ENCODE measurements at places on chromosomes 4 and X.

DNA sequence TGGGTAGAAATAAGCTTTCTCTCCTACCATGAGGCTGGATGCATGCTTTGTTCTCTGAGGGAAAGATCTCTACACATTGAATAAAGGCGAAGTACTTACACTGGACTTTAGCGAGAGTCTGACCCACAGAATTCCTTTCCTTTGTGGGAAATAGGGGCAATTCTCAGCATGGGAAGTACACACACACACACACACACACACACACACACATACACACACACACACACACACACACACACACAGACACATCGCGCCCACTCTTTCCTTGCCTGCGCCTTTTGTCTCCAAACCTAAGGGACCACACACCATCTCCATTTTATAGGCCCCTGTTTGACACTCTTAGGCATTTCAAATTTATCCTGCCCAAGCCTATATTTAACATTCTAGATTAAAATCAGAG, 83.8 kb downstream of the LUZP4 start:
- peak; percentile 19 for DNase-seq

DNA sequence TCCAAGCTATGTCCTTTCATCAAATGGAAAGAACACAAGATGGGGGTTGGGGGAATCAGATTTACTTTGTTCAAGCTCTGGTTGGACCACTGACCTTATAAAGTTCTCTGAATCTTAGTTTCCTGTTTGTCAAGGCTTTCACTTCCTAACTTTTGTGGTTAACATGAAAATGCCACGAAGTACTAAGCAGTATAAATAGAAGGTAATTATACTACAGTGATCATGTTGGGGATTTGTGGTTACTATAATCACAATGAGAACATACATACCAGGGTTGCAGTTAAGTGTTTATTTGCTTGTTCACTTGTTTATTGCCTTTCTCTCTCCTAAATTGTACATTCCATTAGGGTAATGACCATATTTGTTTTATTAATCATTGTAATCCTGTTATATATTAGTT, 53.2 kb downstream of the SPRY1 start:
- no peak for DNase-seq

GRCh38 chr4:111797455-111798163, 347.6 kb upstream of the FAM241A start:
- DNase-seq: no peak

DNA sequence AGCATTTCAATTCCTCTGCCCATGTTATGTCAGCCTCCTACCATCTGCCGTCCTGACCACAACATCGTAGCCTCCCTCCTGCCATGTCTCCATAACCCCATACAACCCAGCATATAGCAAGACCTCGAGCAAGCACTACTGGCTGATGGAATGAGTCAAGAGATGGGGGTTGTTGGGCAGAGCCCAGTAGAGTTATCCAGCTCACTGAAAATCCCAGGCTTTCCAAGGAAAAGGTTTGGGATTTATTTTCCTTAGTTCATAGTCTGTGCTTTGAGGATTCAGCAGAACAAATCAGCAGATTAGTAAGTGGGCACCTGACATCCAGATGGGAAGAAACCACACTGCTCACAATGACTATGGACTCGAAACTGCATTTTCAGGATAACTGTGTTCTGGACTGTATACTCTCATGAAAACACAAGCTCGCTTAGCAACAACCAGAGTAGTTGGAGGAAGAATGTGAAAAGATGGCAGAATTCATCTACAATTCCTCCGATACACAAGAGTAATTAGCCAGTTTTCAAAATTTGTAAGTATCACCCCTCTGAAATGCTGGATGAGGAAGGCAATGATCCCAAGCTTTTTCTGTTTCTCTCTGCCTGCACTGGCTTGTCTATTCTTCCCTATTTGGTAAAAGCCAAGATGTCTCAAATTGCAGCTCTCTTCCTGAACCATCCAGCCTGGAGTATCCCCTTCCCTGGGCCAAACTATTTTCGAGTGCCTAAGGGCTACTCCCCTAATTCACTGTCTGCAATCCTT, 186.2 kb upstream of the TBL1X start:
- no peak for DNase-seq

DNA sequence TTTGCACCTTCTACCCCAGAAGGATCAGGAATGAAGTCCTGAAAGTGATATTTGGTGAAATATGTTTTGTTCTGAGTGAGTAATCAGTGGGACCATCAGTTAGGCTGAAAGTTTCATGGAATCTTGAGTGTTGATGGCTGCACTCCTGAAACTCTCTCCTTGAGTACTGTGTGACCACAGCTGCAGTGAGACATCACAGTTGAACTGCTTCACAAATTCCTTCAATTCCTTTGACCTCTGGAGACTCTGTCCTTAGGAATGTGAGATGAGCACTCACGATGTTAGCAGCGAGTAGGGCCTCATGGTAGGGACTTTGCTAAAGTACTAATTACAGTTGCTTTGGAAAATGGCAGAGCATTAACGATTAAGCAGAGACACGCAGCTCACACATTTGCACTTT, 142.9 kb upstream of the SLC4A4 start:
- DNase-seq: peak; percentile 23

DNA sequence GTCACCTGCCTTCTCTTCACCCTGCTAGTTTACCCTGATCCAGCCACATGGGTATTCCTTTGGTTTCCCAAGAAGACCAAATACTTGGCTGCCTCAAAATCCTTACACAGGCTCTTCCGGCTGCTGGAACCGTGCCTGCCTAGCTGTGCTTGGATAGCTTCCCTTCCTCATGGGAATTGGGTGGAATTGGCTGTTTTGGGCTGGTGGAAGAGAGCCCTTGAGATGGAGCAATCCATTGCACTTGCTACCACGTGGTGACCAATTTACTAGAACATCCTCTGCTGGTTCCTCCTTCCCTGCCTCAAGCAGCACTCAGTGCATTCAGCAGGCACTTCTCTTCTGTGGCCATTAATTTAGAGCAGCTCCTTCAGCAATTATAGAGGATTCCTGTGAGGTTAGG, 119.3 kb upstream of the AP1S2 start:
- DNase-seq: no peak

DNA sequence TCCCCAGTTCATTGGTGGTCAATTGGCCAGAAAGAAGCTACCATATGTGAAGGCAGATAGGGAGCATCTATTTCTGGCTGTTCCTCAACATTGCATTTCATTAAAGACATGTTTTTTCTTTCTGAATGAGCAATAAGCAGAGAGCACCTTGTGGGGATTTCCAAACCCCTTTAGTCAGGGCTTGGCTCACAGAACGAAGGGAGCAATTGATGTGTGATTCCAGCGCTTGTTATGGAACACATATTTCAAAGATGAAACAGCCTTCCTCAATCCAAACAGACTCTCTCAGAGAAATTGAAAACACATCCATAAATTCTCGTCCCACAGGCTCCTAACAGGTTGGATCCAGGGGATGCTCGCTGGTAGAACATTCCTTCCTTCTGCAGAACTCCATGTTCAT, 84.1 kb downstream of the CLCN4 start:
- DNase-seq: no peak

GRCh38 chr4:75490155-75490554, 24.0 kb downstream of the RCHY1 start:
- DNase-seq: no peak

DNA sequence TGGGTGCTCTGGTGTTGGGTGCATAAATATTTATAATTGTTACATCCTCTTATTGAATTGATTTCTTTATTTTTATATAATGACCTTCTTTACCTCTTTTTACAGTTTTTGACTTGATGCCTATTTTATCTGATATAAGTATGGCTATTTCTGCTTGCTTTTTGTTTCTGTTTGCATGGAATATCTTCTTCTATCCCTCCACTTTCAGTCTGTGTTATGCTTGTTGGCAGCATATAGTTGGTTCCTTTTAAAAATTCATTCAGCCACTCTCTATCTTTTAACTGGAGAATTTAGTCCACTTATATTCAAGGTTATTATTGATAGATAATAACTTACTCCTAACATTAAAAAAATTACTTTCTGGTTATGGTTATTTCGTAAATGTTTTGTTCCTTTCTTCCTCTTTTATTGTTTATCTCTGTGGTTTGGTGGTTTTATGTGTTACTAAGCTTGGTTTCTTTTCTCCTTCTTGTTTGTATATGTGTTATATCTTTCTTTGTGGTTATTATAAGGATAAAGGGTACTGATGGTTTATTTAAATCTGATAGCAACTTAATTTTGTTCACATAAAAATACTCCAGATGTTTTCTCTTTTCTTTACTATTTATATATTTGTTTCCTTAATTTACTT, 69.5 kb downstream of the IL15 start:
- no peak for DNase-seq

- DNase-seq: no peak
Observed at GRCh38 chrX:150167482-150168324, 195.4 kb upstream of the MAMLD1 start.

- DNase-seq: no peak
Observed at GRCh38 chr4:62096881-62097280, 896.8 kb downstream of the ADGRL3 start.

DNA sequence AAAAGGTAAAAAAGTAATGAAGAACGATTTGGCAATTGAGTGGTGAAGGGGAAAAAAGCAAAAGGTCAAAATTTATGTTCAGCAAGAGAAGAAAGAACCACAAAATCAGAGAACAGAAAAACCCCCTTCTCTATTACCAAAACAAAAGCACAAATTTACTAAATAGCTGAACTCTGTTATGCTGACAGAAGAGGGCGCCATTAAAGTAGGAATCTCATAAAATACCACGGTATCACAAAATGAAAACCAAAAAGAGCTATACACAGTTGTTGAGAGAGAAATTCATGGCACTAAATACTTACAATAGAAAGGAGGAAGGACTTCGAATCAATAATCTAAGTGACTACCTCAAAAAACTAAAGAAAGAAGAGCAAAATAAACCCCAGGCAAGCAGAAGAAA, 69.6 kb upstream of the CXorf66 start:
- DNase-seq: no peak

GRCh38 chrX:44305921-44306320, 37.6 kb downstream of the EFHC2 start:
- no peak for DNase-seq

GRCh38 chr4:95027905-95028618, 270.3 kb downstream of the BMPR1B start:
- DNase-seq: no peak

DNA sequence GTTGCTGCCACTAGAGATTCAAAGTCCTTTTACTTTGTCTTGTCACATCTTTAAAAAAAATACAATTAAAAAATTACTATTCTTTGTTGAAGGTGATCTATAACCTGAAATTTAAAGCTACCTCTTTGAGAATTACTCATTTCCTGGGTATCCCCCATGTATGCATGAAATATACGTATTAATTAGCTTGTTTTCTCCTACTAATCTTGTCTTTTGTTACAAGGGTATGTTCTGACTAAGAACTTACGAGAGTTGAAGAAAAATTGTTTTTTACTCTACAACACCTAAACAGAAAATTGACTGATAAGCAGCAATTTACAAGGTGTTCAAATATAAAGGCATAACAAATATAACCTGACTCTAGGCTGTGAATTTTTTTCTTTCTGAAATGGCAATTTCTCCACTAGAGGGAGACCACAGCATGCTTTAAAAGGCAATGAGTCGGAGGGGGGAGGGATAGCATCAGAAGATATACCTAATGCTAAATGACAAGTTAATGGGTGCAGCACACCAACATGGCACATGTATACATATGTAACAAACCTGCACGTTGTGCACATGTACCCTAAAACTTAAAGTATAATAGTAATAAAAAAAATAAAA, 249.6 kb downstream of the OPHN1 start:
- peak; percentile 5 for DNase-seq

- DNase-seq: peak; percentile 30
Observed at GRCh38 chr4:38728631-38729141, 54.1 kb downstream of the TLR10 start.

DNA sequence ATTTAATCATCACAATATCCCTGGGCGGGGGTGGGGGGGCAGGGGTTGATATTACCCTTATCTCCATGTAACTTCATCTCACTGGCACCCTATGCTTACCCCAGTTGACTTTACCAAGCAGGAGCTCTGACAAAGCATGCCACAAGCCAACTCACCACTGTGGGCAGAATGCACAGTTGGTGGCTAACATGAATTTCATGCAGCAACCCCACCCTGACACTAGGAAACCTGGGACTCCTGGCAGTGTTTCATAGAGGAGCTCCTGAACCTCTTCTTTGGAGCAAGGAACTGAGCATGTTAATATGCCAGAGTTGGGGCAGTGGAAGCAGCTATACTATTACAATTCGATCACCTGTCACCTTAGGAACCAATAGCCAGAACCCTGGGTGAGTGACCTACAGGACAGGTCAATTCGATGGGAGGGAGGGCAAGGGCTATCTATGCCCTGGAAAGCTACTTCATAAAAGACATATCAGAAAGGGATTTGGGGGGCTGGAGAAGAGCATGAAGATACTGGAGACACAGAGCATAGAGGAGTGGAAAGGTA, 97.2 kb upstream of the ACSL4 start:
- DNase-seq: no peak

DNA sequence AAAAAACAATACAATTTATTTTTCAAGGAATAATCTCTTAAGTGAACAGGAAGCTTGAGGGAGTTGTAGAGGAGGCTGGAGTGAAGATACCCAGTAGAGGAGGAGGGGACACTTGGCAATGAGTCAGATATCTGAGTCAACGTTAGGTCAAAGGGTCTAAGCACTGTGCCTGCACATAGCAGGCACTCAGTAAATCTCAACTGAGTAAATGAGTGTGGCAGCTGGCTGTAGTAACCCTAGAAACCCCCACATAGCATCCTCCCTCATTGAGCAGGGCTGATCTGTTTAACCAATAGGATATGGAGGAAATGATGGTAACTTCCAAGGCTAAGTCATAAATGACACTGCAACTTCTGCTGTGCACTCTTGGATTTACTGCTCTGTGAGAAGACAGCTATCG, 186.0 kb upstream of the FAM241A start:
- DNase-seq: peak; percentile 18

DNA sequence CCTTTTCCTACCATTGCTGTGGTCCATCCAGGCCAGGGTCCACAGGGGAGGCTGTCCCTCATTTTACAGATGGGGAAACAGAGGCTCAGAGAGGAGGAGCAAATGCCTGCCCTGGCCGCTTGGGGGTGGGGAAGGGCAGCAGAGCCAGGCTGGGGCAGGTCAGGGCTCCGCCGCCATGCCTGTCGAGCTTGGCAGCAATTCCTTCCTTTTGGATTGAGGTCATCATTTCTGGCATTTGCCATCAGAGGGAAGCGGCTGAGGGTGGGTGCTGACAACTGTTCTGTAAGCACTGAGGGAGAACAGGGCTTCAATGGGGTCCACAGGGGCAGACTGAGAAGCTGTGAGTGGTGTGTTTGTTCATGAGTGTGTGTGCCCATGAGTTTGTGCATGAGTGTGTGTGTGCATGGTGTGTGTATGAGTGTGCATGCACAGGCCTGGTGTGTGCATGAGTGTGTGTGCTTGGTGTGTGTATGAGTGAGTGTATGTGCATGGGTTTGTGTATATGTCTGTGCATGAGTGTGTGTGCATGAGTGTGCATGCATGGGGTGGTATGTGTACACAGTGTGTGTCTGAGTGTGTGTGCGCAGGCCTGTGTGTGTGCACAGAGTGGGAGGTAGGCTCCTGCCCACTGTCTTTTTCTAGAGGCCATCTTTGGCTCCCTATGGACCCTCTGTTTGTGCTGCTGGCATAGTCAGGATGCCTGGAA, 115.2 kb downstream of the SORCS2 start:
- no peak for DNase-seq

Data from ELF-1 (cell line).